NCI-H69 (cell line): ENCODE measurements at places on chromosomes 1 and 21.

GRCh38 chr1:77360256-77360655, 78.4 kb downstream of the AK5 start:
- DNase-seq, result no peak

- DNase-seq, result no peak
These were observed 34.5 kb downstream of the NUAK2 start for GRCh38 chr1:205287076-205287475.

DNA sequence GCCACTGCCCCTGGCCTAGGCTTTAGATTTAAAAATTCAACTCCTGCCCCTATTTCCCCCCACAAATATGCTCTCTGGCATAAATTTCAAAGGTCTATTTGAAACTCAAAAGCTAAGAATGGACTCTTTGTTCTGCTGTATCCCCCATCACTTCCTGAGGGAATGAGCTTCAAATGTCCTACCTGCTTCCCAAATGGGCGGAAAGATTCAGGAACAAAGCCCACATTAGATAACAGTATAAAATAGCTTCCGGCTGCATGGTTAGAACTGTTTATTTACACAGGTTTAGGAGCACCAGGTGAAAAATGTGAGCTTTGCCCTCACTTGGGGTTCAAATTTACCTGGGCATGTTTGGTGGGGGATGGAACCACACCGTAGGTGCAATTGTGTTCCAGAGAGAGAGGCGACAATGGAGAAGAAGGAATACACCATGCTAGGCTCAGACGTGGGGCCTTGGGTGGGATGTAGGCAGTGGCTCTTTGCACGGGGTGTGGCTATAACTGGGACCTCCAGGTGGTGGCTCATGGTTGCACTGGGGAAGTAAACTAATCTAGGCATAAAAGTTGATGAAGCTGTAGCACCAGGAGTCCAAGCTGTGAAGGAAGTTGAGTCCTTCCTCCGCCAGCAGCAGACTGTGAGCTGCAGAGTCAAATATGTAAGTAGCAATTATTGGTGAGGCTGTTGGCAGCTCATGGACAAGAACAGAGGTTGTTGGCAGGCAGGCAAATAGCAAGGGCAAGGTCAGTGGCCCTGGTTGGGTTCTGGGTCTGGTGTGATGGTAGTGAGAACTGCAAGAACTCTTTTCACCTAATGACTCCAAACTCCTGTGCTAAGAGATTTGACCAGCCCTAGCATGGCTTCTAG, 41.5 kb upstream of the SRSF10 start:
- peak; percentile 24 for DNase-seq

- peak; percentile 56 for DNase-seq
These were observed 68.6 kb downstream of the ZC3H11B start for GRCh38 chr1:219544163-219544846.

- peak; percentile 80 for DNase-seq
These were observed 3.8 kb upstream of the HES3 start for GRCh38 chr1:6239950-6240768.

- DNase-seq, result no peak
These were observed 6.2 kb downstream of the ARHGEF16 start for GRCh38 chr1:3460672-3461131.

GRCh38 chr1:17606826-17607440, 67.4 kb downstream of the ARHGEF10L start:
- DNase-seq, result peak; percentile 64

GRCh38 chr1:221761354-221762002, 19.6 kb upstream of the DUSP10 start:
- no peak for DNase-seq

DNA sequence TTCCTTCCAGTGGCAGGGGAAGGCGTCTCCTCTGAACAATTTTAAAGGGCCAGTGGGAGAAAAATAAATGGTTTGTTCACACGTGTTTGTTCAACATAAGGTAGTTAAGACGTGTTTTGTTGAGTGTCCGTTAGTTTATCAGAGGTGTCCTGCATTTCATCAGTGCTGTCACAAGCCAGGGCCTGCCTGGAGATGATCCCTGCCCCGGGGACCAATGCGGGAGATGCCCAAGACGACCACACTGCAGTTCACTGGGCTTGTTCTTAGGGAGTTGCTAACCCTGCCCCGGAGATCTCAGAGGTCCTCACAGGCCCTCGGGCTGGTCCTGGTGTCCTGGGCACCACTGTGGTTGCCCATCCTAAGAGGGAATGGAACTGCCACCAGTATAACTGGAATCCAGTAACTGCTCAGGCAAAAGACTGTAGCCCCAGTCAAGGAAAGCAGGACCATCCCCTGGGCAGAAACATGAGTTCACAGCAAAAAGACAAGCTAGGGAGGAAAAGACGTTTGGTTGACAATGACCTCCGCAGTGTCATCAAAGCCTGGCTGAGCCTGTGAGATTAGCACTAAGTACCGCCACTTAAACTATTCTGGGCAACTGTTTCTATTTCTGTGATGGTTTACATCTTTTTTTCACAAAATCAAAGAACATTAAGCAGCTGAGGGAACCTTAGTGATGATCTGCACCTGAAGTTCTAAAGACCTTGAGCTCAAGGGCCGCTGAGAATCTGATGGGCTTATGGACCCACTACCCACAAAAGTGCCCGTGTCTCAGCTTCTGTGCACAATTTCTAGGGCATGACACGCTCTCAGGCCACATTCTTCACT, 44.9 kb upstream of the LIN9 start:
- DNase-seq, result no peak

DNA sequence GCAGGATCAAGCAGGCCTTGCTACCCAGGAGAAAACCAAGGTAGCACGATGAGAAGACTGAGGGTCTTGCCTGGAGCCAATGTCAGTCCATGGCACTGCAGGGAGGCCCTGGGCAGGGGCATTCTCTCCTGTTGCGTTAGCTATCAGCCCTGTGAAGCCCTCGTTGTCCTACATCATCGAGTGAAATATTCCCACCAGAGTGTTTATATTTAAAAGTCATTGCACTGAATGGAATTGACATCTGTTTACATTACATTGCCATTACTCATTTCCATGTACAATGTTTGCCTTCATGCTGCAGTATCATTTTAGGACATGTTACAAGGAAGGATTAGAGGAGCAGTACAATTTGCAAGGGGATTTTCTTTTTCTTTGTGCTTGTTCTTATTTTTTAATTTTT, 243.9 kb downstream of the KAZN start:
- DNase-seq, result no peak

DNA sequence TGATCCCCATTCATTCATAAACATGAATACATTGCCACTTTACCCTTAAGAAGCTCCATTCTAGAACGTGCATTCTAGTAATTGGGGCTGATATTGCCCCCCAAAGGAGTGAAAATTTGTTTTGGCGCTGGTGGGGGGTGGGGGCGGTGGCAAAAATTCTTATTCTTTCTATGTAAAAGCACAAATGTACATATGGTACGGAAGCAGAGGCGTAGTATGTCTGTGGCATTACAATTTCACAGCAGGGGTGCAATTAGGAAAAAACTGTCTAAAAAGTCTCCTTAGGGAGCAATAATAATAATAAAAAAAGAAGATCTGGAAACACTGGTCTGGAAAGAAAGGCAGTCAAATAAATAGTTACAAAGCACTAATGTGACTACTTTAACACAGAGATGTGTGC, 40.4 kb upstream of the TMEM51 start:
- DNase-seq, result peak; percentile 58

GRCh38 chr1:37811027-37811655, 3.1 kb upstream of the YRDC start:
- peak; percentile 75 for DNase-seq

- no peak for DNase-seq
These were observed 32.3 kb downstream of the LAMB3 start for GRCh38 chr1:209619696-209620486.

DNA sequence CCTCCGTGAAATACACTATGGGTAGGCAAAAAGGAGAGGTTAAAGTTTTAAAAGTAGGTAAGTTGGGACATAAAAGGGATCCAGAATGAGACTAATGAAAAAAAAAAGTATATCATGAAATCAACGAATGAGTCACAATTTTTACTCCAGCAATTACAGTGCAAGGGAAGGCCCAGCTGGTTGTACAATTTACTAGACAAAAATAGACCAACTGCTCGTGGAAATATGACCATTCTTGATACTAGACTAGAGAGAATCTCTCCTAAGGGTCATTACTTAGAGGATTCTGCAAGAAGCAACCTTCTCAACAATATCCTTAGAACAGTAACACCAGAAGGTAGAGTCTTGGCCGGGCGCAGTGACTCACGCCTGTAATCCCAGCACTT, 55.1 kb upstream of the EFHD2 start:
- no peak for DNase-seq

- no peak for DNase-seq
These were observed 206.1 kb upstream of the GALNT2 start for GRCh38 chr1:229860926-229861325.

DNA sequence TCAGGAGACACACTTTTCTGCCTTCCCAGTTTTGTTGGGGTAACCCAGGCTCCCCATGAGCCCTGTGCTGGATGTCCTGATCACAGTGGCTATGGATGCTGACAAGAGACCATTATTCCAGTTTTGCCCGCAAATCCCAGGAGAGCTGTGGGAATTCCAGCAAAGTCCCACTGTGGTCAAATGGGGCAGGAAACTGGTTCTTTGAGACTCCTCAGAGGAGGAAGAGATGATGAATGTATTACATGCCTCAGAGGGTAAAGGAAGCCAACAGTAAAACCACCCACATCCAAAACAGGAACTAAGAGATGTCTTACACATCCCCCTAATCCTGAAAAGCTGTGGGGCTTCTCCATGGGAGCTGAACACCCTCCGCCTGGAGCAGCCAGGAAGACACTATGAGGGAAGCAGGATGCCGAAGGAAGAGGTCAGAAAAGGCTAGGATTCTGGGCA, 12.8 kb upstream of the MPZL1 start:
- DNase-seq, result no peak

DNA sequence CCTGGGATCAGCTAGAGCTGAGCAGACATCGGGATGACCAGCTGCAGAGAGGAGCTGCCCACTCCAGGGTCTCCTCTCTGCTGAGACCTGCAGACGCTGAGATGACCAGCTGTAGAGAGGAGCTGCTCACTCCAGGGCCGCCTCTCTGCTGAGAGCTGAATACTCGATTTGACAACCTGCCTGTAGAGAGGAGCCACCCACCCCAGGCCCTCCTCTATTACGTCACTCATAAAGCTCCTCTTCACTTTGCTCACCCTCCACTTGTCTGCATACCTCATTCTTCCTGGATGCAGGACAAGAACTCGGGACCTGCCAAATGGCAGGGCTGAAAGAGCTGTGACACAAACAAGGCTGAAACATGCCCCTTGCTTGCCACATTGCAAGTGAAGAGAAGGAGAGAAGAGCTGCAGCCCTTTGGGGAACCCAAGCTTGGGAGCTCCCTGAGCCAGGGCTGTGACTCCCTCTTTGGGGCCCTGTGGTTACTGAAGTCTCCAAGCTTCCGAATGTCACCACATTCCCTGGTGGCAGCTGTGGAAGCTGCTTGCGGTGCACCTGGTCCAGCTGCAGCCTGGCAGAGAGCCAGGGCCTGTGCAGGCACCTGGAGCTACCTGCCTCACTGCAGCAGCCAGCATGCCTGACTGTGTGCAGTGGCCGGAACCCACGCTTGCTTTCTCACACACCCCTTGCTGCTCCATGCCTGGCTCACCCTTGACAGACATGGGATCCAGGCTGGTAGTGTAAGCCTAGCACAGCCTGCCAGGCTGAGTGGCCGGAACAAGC, 59.6 kb downstream of the CC2D1B start:
- DNase-seq, result peak; percentile 67

GRCh38 chr1:16070640-16071355, 2.7 kb downstream of the FAM131C start:
- DNase-seq, result no peak

DNA sequence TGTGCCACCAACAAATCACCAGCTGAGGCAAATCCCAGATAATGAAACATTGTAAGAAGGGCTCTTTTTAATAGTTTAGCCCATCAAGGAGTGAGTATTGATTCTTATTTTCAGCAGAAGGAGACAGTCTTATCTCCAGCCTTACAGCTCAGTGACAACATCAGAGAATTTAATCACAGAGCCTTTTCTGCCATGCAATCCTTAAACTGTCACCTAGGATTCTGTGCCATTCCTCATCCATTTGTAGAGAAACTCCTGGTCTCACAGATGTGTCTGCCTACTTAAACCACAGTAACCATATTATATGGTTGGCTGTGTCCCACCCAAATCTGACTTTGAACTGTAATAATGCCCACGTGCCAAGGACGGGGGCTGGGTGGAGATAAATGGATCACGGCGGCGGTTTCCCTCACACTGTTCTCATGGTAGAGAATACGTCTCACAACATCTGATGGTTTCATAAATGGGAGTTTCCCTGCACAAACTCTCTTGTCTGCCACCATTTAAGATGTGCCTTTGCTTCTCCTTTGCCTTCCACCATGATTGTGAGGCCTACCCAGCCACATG, 217.7 kb downstream of the RERE start:
- DNase-seq, result no peak

- peak; percentile 11 for DNase-seq
These were observed 162.3 kb upstream of the VAMP3 start for GRCh38 chr1:7608628-7609305.

GRCh38 chr1:203870245-203870644, 8.8 kb downstream of the SNRPE start:
- no peak for DNase-seq

DNA sequence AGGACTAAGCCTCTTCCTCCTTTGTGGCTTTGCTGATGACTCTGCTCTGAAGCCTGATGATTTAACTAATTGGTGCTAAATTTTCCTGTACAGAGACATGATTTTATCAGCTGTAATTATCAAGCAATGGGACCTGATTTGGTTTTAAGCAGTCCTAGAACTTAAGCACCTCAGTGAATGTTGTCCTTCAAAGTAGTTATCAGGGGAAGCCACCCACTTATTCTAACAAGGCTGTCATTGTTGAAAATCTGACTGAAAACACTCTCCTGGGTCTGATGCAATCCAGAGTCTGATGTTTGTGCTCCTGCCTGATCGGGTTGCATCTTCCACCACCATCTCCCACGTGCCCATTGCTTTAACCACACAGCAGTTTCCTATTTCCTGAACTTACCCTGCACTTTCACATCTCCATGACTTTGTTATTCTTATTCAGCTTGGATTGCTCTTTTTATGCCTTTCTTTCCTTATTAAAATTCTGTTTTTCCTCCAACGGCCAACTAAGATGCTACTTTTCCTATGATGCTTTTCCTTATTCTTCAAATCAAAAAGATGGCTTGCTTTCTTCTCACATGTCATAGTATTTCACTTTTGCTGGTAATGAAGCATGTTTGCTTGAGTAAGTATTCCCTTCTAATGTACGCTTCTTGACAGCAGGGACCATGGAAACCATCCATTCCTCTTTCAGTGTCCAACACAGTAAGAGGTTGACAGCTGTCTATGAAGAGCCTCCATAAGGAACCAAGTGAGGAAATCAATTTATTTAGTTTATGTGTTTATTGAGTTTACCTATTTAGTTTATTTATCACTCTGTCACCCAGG, 55.0 kb downstream of the S1PR1 start:
- peak; percentile 65 for DNase-seq

- DNase-seq, result peak; percentile 31
These were observed 1381.8 kb downstream of the MRPL39 start for GRCh38 chr21:24225431-24225830.

GRCh38 chr1:117638759-117639158, 32.9 kb downstream of the TENT5C start:
- peak; percentile 24 for DNase-seq
